ENCODE measurements at places on chromosomes 2 and 18.

GRCh38 chr2:142306131-142306530 is 175.3 kb upstream of the LRP1B start:
- DNase-seq: no peak

GRCh38 chr2:189830510-189830909 is 46.3 kb downstream of the PMS1 start:
- DNase-seq: no peak

DNA sequence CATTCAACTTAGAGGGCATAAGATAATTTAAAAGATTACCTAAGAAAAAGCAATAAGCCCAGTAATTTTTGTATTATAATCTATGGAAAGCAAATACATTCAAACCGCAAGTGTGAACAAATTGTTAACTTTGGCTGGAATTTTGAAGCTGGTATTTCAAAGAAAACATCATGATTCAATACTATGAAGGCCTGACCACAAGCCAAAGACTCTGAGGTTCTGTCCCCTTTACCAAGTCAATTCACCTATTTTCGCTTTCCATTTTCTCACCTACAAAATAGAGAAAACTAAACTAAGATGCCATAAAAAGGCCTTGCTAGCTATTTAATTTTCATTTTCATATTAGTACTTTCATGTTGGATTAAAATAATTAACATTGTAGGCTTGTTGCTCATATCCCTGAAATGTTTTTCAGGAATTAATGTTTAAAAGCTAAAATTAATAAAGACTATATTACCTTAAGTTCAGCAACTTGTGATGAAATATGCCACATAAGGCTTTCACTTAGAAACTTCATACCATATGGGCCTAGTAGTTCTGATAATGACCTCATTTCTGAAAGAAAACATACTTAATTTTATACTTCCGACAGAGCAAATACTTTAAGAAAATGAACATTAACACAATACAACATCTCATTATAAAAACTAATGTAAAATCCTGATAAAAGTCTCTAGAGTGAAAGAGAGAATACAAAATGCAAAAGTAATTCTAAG is 85.7 kb upstream of the FRZB start:
- no peak for DNase-seq

- DNase-seq: no peak
These were observed 227.3 kb downstream of the ZBTB7C start for GRCh38 chr18:48181857-48182256.

DNA sequence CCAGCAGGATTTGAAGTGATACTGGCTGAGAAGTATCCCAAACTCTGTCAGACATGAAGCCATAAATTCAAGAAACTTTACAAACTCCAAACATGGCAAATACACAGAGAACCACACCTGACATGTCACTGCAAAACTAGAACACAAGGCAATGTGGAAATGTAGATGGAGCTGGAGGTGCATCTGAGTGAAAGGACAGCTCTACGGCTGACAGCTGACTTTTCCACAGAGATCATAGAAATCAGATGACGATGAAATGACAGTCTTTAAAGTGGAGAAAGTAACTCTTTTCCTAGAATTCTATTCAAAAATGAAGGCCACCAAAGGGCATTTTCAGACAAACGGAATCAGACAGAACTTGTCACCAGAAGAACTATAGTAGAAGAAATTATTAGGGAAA is 97.5 kb downstream of the LDLRAD4 start:
- no peak for DNase-seq

DNA sequence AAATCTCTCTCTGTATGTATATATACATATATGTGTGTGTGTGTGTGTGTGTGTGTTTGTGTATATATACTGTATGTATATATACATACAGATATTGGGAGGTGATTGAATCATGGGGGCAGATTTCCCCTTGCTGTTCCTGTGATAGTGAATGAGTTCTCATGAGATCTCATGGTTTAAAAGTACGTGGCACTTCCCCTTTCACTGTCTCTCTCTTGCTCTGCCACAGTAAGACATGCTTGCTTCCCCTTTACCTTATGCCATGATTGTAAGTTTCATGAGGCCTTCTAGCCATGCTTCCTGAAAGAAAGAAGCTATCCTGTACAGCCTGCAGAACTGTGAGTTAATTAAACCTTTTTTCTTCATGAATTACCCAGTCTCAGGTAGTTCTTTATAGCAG is 18.8 kb upstream of the CCDC195 start:
- DNase-seq: no peak

DNA sequence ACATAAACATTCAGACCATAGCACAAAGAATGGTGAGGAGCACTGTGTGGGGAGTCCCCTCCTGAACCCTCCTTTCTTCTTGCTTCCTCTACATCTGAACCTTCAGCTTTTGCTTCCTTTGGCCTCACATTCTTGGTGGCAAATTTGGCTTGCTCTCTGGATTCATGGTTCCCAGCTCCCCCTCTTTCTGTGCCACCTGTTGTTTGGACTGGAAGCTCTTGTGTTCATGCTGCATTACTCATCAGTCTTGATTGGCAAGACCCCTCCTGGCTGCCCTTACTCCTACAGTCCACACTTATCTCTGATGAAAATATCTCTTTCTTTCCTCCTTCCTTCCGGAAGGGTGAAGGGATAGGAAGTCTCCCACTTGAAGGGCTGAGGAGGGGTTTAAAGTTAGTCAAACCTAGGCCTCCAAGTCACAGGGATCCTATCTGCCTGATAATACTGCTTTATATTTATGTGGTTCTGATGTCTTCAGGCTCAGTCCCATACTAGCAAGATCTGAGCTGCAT is 70.0 kb downstream of the MYO3B start:
- DNase-seq: no peak

GRCh38 chr2:134391751-134392160 is 137.9 kb downstream of the MGAT5 start:
- no peak for DNase-seq

DNA sequence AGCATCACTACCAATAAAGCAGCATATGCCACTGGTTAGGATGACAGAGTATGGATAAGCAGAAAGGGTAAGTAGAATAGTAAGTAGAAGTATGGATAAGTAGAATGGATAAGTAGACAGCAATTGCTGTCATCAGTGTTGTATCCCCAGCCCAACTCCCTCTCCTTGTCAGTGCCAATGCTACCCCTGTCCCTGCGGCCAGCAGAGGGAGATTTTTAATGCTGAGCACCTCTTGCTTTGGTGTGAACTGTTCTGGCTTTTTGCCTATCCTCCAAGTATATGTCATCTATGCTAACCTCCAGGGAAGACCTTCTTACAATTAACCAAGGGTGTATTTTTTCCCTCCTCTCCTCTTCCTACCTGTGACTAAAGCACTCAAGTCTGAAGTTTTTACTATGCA is 136.7 kb upstream of the SPHKAP start:
- no peak for DNase-seq

GRCh38 chr2:196759378-196759706 is 40.1 kb downstream of the GTF3C3 start:
- DNase-seq: no peak

DNA sequence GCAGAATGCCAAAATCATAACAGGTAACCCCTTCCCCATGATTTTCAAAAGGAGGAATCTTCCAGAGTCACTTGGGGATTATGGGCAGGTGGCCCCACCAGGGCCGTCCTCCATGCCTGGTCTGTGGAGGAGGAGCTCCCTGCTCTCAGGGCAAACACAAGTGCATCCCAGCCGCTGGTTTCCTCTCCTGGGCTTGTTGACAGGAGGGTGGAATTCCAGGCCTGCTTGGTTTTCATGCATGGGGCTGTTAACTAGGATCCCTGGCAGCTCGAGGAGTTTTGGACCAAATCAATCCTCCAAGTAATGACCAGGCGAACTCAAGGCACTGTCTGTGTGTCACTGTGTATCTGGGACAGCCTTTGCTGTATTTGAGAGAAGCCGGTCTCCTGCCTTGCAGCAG is 45.3 kb downstream of the FOSL2 start:
- no peak for DNase-seq

- no peak for DNase-seq
These were observed 25.7 kb downstream of the SULT1C4 start for GRCh38 chr2:108403494-108403893.

DNA sequence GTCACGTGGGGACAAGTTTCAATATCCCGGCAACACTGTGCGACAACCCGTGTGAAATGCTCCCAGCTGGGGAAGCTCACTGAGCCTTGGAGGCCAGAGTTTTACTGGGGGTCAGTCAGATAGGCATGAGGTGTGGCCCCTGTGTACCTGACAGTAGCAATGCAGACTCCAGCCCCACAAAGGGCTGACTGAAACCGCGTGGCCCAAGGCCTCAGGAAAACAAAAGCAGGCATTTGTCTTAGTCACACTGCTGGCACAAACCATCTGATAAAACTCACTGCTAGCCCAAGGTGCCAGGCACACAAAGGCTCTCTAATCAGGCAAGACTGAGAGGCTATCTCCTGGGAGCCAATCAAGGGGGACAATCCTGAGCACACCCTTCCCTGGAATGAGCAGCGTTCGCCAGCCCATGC is 786.6 kb upstream of the RAB6C start:
- no peak for DNase-seq

DNA sequence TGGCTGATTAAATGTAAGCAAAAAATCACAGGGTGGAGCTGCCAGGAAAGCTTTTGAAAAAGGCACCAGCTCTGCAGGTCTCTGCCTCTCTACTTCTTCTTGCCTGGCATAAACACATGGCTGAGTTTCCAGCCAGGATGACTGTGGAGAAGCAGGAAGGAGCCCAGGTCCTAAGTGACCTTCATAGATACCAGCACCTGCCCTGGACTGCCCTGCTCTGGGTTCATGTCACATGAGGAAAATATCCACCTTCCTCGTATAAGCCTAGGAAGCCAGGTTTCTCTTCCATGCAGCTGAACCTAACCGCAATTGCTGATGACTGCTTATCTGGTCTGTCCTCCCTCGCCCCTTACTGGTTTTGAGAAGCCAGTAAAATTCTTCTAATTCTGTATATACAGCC is 47.8 kb upstream of the CREB1 start:
- no peak for DNase-seq

DNA sequence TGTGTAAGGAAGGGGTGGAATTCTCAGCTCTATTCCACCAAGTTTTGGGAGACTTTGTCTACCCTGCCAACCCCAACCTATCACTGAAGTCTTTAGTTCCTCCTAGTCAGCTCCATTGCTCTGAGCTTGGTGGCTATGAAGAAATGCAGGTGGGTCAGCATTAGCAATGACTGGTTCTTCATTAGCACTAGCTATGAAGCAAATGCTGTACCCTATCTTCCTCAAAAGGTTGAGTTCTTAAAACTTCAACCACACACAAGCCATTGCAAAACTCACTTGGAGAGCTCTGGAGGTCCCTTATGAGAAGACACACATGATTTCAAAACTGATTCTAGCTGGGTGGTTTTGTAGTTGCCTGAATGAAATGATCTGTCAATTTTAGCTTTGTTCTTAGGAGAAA is 193.8 kb downstream of the IKZF2 start:
- DNase-seq: no peak

- DNase-seq: no peak
These were observed 598.0 kb downstream of the DSC3 start for GRCh38 chr18:30444544-30444943.

- DNase-seq: no peak
These were observed 114.1 kb upstream of the OSR1 start for GRCh38 chr2:19472391-19472978.

- DNase-seq: no peak
These were observed 11.3 kb downstream of the MLPH start for GRCh38 chr2:237498341-237498740.

DNA sequence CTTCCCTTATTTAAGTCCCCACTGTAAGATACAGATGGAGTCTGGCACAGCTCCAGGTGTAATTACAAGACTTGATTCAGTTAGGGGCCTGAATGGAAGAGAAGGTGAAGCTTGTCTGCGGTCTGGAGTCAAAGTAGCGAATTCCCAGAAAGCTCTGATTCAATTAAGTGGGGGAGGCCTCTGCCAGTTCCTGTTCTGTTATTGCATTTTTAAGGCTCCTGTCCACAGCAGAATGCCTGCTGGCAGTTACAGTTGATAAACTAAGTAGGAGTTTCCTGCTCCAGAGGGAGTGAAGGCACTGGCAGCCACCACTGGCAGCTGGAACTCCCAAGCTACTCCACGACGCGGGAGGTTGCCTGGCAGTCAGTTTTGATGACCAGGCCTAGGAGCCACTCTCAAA is 181.1 kb downstream of the SOCS6 start:
- no peak for DNase-seq

GRCh38 chr2:152910970-152911369 is 192.6 kb downstream of the ARL6IP6 start:
- no peak for DNase-seq

- DNase-seq: no peak
These were observed 67.8 kb downstream of the RTP5 start for GRCh38 chr2:241937297-241937696.

GRCh38 chr2:199471443-199472057 is 13.8 kb upstream of the SATB2 start:
- DNase-seq: no peak

DNA sequence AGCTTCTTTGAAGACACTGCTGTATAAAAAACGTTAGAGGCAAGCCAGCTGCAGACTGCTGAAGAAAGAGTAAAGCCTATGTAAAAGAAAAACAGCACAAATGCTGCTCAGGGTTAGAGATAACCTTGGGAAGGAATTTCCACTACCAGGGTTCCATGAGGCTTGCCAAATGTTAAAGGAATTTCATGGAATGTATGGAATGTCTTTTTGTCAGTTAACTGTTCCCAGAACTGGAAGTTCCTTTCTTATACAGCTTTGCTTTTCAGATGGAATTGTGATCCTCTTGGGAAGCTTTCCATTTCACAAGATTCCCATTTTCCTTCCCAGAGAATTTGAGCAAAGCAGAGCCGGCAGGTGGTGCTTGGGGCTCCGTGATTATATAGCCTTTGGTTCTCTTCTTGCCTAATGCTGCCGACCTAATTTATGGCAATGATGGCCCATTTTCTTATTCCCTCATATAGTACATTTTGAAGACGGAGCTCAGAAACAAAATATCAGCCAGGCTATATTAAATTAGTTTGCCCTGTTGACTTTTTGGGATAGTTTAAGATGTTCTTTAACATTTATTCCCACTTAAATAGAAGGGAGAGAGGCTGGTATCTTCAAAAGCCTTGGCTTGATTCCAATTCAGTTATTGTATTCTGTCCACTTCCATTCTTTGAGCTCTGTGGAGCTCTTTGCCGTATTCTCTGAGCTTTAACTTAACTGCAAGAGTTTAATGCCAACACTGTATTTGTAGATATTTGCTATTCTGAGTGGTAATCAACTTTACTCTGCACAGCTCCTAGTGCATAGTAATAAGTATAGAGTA is 162.3 kb downstream of the PHLPP1 start:
- DNase-seq: no peak

GRCh38 chr2:176763851-176764404 is 448.7 kb upstream of the HNRNPA3 start:
- DNase-seq: no peak

DNA sequence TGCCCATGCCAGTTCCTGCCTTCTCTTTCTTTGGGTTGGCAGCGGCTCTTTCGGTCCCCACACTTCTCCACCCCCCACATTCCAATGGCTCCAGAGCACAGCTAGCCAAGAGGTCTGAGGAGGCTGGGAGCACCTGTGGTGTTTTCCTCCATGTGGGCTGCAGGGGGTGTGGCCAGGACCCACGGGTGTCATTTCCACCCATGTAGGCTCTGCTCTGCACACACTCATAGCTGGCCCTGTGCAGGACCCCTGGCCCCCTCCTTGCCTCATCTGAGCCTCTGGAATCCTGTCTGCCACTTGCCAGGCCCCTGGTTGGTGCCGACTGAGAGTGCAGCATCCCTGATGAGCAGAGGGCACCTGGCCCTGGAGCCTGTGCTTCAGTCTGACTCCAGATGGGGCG is 46.3 kb downstream of the DYSF start:
- DNase-seq: no peak
